ENCODE measurements at places on chromosomes 2 and 18.

- no peak for DNase-seq
Observed at GRCh38 chr2:187581125-187581896, 27.1 kb upstream of the TFPI start.

DNA sequence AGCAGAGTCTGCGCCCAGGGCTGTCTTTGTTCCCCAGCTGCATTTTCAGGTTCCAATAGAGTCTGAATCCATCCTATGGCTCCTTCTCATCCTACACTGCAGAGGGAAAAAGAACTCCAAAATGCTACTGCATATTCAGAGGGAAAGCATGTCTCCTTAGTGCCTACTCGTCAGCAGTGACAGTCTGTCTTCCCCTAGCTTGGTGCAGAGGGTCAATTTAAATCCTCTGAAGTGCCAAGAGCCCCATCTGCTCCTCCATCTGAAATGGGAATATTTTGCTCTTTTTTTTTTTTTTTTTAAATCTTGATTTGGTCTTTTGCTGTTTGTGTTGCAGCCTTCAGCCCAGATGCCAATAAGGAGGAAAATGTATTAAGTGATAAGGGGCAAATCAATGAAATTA lies 199.3 kb downstream of the RNF144A start:
- no peak for DNase-seq

DNA sequence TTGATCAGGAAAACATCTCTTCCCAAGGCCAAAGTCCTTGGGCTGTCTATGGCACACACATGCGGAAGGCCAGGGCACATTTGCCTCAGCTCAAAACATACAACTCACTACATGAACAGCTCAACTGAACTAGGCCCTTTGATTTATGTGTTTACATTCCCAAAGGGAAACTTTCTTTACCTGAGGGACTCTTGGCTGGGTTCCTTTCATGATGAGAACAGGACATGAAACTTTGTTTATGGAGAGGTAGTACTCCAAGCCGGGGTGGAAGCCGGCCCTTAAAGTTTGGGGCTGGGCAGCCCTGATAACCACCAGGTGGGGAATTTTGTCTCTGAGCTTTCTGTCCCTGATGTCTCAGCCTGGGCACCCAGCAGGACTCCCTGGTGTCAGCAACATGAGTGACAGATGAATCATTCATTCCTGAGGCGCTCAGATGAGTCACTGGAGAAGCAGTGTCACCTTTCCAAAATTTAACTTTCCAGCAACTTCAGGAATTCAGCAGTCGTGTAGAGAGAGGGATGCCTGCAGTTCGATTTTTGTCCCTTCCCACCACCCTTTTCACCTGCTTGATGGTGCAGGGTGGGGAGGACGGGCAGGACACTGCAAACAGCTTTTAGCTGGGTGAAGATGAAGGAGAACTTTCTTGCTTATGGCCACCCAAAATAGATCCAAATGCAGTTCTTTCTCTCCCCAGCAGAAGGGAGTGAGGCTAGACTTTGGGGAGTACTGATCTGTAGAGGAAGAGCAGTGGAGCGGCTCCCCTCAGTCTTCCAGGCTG lies 331.6 kb downstream of the DYSF start:
- DNase-seq, result no peak

GRCh38 chr2:102082571-102083392 lies 59.8 kb upstream of the IL1R1 start:
- DNase-seq, result no peak

DNA sequence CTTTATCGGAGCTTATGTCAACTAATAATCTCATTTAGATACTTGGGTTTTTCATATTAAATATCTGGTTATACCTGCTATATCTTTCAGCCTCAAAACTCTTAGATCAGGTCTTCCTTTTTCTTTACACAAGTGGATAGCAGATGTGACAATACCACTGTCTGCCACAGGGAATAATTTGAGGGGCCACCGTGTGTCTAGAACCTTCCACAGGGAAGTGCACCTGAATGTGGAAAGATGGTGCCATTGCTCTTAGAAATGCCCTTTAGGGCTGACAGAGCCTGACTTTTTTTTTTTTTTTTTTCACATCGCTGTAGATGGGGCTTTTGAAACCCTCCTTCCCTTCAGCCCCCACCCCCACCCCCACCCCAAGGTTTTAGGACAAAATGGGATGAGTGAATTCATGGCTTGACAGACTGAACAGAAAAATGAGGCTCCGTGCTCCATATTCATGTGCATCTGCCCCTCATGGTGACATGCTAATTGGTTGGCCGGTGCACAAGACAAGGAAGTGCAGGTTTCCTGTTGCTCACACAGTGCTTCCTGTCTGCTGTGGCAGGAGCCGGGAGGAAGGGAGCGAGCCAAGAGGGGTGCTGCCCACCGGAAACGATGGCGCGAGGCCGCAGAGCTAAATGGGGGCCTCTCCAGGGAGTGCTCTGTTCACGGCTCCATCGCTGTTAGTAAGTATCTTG lies 246.0 kb downstream of the LDLRAD4 start:
- DNase-seq, result peak; percentile 43

GRCh38 chr2:51304311-51304710 lies 272.4 kb upstream of the NRXN1 start:
- DNase-seq, result no peak

Data from activated T-cell treated with anti-CD3 and anti-CD28 coated beads for 1 hour (primary cell).